ENCODE measurements at places on chromosomes 7 and 10. TPM values are rescaled to one million over a fixed set of nuclear protein-coding genes. Genes with fewer than 3 reads are reported as not detected.

GRCh38 chr10:78640796-78641636, 427.8 kb upstream of the ZMIZ1 start:
- no peak for DNase-seq

DNA sequence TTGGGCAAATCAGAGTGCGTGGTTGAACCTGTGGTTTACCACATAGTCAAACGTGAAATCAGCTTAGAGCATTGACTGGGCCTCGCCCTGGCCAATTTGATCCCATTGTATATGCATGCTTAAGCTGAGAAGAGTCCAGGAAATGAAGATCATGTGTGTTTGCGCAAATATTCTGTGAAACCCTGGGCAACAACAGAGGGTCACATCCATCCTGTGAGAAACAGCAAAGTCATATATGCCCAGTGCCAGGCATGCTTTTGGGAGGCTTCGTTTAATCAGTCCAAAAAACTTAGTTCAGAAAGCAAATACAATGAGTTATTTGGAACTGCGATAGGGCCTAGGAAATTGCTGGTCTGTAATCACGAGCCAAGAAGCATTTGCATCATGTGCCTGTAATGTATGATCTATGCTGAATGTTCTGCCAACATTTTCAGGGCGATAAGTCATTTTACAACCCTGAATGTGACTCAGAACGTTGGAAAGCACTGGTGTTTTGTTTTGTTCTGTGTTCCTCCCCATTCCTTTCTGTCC, 412.1 kb upstream of the CELF2 start:
- peak; percentile 10 for DNase-seq

The NAT16 gene
- not detected for total RNA-seq

The HSPA12A gene
- 16.5 TPM for total RNA-seq

DNA sequence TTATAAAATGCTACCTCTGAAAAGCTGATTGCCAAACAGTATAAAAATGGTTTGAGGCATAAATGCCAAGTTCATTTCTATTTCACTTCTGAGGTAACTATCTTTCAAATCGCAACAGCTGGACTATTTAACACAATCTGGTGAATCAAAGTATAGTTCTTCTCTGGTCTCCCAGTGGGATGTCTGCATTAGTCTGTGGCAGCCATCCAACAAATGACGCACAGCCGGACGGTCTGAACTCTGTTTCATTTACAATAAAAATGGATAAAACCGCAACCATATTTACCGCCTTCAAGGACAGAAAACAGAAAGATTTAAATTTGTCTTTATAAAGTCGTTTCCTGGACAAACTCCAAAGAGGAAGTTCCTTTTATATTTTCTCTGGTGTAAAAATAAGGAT, 41.9 kb downstream of the ENO4 start:
- DNase-seq = no peak

The STEAP4 gene
- total RNA-seq = 9.8 TPM

DNA sequence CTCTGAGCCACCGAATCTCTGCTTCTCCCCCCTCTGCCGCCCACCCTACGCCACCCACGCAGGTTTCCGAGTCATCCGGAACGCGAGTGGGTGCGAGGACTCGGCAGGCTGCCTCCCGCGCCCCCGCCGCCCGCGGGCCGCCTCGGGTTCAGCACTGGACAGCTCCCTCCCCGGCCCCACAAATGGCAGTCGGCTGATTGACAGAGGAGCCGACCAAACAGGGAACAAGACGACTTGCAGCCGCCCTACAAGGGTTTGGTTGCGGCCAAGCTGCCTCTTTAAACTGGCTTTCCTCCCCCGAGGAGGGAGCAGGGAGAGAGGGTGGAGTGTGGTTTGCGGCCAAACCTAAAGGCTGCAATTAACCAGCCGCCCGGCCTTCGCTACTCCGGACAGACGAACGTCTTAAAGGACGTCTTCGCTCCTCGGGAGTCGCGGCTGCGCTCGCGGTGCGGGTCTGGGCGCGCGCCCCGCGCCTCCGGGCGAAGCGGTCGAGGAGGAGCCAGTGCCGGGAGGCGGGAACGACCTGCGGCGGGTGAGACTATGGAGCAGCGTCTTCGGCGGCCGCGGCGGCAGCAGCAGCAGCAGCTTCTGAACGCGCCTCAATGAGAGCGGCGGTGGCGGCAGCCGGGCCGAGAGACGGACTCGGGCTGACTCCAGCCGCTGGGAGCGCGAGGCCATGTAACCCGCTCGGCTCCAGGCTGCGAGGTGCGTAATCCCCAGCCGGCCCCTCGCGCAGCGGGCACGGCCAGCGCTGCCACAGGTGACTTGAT, at the start of gene GPR158:
TSS of gene GPR158 (plus strand) at position 541 of the 770 bp plus-strand sequence. CDS start 420 bp downstream, outside the sequence.
- DNase-seq = peak; percentile 91

- DNase-seq = peak; percentile 96
Observed at GRCh38 chr10:72625608-72626443, at the start of gene MICU1. Gene MICU1, minus strand, starts transcription at chr10:72626079. Its CDS starts 59,286 bp downstream, at chr10:72566793.

DNA sequence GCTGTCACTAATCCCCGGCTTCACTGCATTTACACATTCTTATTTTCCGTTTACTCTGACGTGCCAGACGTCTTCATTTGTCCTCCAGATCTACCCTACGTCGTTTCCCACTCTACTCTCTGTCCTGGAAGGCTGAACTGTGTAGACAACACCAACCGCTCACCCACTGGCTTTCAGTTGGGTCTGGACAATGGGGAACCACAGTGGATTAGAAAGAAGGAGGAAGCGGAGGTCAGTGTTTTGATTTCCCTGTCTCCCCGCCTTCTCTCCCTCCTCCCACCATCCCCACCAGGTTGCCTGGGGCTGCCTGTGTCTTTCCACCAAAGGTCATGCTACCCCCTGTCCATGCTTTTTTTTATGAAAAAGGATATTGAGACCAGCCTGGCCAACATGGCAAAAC, 14.0 kb upstream of the CTBP2 start:
- DNase-seq = no peak

The MSMB gene
- 15.8 TPM for total RNA-seq

The C7orf33 gene
- not detected for total RNA-seq

The FGL2 gene
- 42.3 TPM for total RNA-seq

The ANK3 gene
- 169 TPM for total RNA-seq

DNA sequence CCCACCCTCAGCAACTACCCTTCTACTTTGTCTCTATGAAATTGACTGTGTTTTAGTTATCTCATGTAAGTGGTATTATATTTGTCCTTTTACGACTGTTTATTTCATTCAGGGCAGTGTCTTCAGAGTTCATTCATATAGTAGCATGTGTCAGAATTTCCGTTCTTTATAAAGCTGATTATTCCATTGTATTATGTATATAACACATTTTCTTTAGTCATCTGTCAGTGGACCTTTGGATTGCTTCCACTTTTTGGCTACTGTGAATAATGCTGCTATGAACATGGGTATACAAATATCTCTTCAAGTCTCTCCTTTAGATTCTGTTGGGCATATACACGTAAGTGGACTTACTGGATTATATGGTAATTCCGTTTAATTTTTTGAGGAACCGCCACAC, 14.5 kb downstream of the SLF2 start:
- no peak for DNase-seq
